ENCODE measurements at places on chromosomes 3 and 15. TPM values are rescaled to one million over a fixed set of nuclear protein-coding genes. Genes with fewer than 3 reads are reported as not detected.

CD80 gene
- total RNA-seq = 8.6 TPM

OSTN gene
- total RNA-seq = not detected

GRCh38 chr15:85414495-85414894, 34.1 kb downstream of the AKAP13 start:
- no peak for DNase-seq

ATP13A5 gene
- 2.0 TPM for total RNA-seq
